ENCODE measurements at places on chromosomes 11 and 22.

DNA sequence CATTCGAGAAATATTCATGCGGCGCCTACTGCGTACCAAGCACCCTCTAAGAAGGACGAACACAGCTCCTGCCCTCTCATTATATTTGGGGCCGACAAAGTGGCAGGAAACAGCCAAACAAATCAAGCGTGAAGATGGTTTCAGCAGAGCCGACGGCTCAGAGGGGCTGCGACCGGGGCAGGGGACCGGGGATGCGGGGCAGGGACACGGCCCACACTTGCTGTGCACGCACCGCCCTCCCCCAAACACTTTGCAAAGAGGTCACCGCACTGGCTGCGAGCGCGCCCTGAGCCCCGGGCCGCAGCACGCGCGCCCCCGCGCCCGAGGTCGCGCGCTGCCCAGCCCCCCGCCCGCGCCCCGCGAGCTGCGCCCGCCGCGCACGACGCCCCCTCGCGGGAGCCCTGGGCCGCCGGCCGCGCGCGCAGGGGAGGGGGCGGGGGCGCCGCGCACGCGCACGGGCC is 255 bp upstream of the SYNGR1 start:
- DNase-seq: no peak

- DNase-seq: peak; percentile 83
Measured at GRCh38 chr22:32204856-32205722, at the start of gene RFPL2. Gene RFPL2, minus strand, starts transcription at chr22:32205073. Its CDS starts 2,622 bp downstream, at chr22:32202451.

DNA sequence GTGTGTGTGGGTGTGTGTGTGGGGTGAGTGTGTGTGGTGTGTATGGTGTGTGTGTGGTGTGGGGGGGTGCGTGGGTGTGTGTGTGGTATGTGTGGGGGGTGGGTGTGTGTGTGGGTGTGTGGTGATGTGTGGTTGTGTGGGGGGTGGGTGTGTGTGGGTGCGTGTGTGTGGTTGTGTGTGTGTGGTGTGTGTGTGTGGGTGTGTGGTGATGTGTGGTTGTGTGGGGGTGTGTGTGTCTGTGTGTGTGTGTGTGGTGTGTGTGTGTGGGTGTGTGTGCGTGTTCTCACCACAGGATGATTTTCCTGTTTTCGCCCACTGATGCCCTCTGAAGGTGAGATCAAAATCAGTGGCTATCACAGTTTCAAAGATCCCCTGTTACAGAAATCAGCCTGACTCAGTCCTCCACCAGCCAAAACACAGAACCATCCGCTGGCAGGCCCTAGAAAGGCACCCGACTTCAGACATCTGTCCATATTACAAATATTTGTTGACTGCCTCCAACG is 24.7 kb downstream of the CPT1A start:
- no peak for DNase-seq

DNA sequence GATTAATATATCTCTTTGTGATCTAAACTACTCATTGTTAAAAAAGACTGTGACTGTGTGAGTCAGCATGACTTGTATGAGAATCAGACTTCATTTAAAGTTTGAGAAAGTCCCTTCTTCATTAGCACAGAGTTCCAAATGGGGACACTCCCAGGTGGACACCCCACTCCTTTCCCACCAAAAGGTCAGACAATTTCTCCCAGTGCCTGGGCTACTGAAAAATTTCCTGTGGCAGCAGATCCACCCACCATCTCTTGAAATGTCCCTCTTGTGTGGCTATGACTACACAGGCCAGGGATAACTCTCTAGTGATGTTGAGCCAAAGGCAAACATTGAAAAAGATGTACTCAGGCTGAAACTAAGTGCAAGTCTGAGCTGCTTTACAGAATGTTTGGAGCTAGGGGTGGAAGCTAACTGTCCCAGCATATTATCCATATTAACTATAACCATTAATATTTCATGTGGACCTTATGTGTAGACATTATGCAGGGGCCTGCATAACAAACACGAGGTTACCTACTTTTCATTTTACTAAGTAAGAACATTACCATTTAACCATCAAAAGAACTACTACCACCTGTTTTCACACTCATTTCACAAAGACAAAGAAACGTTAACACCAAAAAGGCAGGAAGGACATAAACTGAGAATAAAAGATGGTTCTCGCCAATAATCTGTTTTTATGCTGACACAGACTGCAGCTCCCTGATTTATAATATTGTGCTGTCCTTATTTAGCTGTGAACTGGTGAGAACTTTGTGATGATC is 44.8 kb downstream of the MMP20 start:
- DNase-seq: peak; percentile 13

GRCh38 chr11:119583585-119583984 is 145.4 kb downstream of the NECTIN1 start:
- DNase-seq: no peak

DNA sequence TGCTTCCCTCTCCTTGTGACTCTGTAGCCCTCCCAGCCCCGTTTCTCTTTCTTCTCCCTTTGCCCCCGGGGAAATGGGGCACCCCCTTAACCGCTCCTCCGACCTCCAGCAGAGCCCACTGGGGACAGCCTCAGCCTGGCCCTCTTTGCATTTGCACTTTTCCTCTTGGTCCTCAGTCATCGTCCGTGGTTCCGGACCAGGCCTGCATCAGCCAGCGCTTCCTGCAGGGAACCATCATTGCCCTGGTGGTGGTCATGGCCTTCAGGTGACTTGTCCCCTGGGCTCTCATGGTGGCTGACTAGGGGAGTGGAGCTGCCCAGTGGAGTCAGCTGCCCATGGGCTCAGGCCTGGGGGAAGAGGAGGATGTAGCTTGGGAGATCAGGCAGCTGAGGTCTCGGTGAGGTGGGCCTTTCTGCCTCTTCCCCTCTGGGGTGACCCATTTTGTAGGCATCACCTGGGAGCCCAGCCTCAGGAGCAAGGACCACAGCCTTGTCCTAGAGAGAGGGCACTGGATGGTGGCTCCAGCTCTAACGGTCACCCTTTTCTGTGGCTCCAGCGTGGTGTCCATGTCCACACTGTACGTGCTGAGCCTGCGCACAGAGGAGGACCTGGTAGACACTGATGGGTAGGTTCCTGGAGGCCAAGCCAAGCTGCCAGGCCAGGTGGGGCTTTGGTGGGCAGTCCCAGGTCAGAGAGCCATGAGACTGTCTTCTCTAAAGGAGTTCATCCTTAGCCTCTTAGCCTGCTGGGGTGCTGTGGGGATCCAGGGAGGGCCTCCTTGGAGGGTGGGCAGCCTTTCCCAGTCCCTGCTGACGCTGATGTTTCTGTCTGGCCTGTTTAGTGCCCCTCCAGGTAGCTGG is 12.5 kb downstream of the TMEM258 start:
- no peak for DNase-seq

GRCh38 chr11:47539681-47540039 is 13.3 kb downstream of the CELF1 start:
- DNase-seq: no peak

- DNase-seq: no peak
Measured at GRCh38 chr11:331358-332060, 10.8 kb upstream of the IFITM3 start.

GRCh38 chr11:121426476-121427399 is 25.4 kb upstream of the SORL1 start:
- DNase-seq: no peak

DNA sequence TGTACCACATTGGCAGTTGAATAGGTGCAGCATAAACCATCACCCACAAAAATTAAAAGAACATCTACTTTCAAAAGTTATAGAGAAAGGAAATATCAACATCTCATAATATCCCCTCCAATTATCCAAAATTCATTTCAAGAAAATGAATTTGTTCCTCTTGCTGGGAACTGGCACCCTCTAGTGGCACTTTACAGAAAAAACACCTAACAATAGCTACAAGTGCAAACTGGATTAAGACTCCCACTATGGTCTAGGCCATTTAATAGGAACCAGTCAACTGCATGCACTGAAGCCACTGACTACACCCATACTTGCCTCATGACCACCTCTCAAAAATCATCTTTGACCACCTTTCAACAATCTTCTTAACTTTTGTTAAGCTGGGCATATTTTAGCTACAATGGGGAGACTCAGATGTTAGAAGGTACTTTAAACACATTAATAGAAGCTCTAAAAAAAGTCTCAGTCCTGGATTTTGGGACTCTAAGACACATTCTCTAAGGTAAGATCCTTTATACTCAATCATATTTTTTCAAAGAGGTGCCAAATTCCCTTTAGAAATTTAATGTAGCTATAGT is 17.3 kb downstream of the TRAF6 start:
- peak; percentile 27 for DNase-seq

GRCh38 chr11:46445920-46446771 is 54.6 kb upstream of the CHRM4 start:
- DNase-seq: no peak

DNA sequence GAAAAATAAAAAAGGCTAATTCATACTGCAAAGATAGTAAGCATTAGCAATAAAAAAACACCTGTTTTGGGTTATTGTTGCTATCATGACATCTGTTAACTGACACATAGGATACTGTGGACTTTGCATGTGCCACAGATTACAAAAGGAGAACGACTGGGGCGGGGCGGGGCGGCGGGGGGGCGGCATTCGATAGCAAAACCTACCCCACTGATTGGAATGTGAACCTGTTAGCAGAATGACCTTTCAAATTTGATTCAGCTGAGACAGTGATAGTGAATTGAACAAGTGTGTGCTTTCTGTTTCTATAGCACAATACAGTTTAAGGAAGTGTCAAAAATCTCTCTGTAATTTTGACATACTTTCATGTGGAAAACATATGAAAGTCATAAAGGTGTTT is 14.9 kb downstream of the MMP20 start:
- DNase-seq: no peak

GRCh38 chr11:107182978-107183377 is 164.7 kb upstream of the GUCY1A2 start:
- DNase-seq: peak; percentile 32

DNA sequence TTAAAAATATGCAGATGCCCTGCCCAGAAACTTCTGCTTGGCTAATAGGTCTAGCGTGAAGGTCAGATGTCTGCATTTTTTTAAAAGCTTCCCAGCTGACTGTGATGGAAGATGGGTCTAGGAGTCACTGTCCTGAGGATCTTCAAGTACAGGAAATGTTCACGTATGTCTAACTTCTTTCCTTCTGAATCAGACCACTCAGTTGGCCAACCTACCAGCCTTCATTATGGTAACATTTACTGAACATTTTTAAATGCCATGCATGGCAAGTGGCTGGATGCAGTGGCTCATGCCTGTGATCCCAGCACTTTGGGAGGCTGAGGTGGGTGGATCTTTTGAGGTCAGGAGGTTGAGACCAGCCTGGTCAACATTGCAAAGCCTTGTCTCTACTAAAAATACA is 1.1 kb upstream of the PRG2 start:
- DNase-seq: peak; percentile 41

GRCh38 chr11:34783816-34784317 is 132.3 kb downstream of the APIP start:
- DNase-seq: no peak

DNA sequence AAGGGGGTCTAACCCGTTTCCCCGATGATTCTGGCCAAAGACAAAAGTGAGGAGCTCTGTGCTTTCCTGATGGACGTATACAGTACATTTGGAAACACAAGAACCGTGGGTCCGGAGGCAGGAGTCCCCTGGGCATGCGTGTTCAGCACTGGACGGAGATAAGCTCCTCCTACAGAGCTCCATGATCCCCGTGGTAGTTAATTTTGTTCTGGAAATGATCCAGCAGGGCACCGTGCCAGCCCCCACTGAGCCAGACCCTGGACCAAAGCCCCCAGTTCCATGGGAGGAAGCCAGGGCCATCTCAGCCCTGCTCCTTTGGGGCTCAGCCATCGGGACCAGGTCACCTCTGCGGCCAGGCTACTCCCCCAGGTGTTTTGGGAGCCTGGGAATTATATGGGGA is 83.3 kb downstream of the TRMU start:
- DNase-seq: no peak

All from HT1080 (cell line).